ENCODE measurements at places on chromosomes 1 and 21.

DNA sequence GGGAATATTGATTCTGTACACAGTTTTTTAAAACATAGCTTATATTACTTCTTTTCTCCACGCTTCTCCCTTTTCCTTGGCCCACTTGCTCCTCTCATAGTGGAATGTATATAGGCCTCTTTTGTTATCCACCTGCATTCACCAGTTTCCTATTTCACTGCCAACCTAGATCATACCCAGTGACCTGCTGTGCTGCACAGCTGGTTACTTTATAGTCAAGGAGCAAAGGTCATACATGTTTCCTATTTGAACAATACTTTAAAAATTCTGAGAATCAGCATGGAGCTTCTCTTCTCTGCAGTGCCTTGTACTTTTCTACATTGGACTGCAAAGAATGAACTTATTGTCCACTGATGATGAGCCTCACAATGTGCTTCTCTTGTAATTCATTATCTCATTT lies 4.3 kb upstream of the SLC35D1 start:
- no peak for DNase-seq

DNA sequence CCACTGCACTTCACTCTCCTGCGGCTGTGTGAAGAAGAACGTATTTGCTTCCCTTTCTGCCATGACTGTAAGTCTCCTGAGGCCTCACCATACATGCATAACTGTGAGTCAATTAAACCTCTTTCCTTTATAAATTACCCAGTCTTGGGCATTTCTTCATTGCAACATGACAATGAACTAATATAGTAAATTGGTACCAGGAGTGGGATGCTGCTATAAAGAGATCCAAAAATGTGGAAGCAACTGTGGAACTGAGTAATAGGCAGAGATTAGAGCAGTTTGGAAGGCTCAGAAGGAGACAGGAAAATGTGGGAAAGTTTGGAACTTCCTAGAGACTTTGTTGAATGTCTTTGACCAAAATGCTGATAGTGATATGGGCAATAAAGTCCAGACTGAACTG lies 1907.9 kb downstream of the MRPL39 start:
- no peak for DNase-seq

- no peak for DNase-seq
Measured at GRCh38 chr1:3283849-3284248, 170.6 kb upstream of the ARHGEF16 start.

- DNase-seq: no peak
Measured at GRCh38 chr1:85681087-85681486, 27.1 kb downstream of the ZNHIT6 start.

Measured in stimulated activated CD4-positive, alpha-beta T cell treated with anti-CD3 and anti-CD28 coated beads, Interleukin-12 subunit alpha, Interleukin-12 subunit beta, amount 100 ng/mL, for 24 hours (primary cell).